Activated T-helper 1 cell treated with Interleukin-2 at 50 U/mL for 16 hours (primary cell): ENCODE measurements at places on chromosomes 2 and 18.

GRCh38 chr18:37481491-37481890, 84.1 kb downstream of the CELF4 start:
- DNase-seq = no peak

- DNase-seq = no peak
Observed at GRCh38 chr2:4258563-4258962, 555.2 kb downstream of the DCDC2C start.

DNA sequence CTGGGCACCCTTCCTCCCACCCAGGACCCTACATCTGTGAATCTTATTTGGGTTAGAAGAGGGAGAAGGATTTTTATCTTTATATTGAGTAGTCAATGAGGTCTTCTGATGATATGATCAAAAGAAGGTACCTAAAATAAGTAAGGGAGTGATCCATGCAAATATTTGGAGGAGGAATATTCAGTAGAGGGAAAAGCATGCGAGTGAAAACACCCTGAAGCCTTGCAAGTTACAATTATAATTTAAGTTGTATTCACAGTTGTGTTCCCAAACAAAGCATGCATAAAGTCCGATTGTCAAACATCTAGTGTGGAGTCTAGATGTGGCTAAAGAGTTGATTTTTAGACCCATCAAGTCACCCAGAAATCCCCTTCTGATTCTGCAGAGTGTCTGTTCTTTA, 530.2 kb upstream of the ZEB2 start:
- no peak for DNase-seq

DNA sequence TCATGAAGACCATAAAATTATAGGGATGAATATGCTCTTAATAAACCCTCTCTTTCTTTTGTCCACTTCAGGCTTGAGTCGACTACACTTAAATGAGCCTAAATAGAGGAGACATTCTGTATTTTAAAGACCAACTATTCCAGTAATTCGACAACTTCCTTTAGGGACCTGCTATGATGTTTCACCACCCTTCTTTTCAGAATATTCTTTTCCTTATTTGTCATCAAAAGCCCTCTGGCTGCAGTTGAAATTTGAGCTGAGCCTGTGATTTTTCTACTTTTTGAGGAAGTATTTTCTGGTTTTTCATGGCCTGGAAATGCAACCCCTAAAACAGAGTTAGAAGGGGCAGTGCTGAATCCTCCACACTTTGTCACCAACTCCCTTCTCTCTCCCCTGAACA, 287.0 kb downstream of the EPHA4 start:
- no peak for DNase-seq

DNA sequence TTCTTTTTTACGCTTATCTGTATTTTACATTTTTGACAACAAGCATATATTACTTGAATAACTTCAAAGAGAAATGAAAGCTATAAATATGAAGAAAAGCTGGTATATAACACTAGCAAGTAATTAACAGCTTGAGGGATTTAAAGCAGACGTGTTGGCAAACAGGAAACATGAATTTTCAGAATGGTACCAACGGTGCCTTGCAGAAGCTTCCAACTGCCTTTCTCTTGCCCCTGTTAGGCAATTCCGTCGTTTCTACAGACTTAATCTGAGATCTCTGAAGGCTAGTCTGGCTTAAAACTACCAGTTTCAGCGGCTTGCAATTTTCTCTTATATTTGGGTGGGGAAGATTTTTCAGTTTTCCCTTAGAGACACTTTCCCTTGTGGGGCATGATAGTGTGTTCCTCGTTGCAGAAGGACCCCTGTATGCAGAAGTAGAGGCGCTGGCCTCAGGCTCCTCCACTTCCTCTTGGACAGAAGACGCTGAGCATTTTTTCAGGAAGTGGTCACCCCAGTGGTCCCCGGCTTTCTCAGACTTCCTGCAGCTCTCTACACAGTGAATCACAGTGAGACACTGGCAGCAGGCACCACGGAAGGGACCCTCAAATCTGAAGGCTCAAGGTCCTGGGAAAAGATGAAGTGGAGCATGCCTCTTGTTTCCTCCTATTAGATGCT, 56.2 kb upstream of the SLC16A14 start:
- DNase-seq = no peak

DNA sequence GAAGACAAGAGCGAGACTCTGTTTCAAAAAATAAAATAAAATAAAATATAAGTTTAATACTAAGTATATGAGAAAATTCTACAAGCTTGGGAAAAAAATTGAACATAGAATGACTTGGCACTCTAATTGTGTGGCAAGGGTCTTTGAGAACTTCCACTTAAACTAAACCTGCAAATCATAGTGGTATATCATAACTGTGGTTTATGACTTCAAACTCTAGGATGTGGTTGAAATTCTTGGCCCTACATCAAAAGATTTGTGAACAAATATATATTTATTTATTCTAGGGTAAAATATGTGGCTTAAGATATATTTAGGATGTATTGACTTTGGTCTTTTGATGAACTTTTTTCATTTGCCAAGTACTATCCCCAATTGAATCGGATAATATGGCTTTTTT, 3.1 kb upstream of the FAM171B start:
- DNase-seq = no peak

- no peak for DNase-seq
Observed at GRCh38 chr18:49625021-49625691, 63.3 kb downstream of the LIPG start.

DNA sequence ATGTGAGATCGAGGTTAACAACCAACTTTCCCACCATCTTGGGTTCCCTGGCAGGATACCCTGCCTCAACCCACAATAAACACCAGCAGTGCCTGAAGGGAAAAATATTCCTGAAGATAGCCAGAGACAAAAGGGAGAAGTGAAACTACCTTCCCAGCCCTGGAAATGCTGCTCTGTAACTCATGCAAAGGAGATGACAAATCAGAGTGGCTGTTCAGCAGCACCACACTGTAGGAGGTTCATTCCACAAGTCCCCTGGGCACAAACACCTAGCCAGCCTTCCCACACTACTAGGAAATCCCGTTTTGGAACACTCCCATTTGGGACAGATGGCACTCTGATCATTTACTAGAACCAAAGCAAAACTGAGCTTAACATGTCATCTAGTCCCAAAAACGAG, 190.7 kb upstream of the RBBP8 start:
- DNase-seq = no peak

DNA sequence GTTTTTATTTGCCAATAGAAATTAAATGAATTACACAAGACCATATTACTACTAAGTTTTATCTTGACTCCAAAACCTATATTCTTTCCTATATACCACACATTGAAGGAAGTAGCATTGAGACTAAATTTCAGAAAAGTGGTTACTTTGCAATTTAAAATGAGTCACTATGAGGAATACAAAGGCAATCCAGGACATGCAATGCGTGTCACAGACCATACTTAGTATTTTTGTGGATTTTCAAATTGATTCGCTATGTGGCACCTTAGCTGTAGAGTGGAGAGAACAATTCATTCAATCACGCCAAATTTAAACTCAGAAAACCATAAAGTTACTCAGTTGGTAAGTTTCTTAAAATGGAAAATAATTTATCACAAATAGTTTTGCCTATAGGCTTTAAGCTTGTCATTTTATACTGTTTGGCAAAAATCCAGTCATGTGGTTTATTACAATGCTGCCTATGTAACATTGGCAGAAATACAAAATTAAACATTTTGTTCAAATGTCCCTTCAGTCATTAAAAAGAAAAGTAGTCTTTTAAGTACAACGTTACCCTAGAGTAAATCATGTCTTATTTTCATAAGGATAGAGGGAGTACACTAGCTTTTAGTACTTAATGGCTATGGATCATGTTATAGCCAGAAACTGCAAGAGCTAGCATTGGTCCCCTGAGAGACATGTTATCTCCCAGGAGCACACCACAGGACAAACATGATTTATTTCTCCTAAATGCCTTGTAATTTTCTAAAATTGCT, 222.8 kb upstream of the CDH7 start:
- no peak for DNase-seq

DNA sequence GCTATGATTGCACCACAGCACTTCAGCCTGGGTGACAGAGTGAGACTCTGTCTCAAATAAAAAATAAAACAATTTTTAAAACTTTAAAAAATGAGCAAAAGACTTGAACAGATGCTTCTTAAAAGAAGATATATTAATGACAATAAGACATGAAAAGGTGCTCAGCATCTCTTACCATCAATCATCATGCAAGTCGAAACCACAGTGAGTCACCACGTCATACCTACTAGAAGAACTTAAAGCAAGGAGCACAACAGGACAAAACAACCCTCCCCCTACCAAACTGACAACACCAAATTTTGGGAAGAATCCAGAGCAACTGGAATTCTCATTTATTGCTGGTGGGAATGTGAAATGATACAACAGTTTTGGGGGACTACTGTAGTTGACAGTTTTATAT, 251.6 kb downstream of the BCL2 start:
- no peak for DNase-seq

- DNase-seq = no peak
Observed at GRCh38 chr2:74685408-74685807, 31.4 kb downstream of the SEMA4F start.

GRCh38 chr2:20536619-20537422, 89.9 kb downstream of the RHOB start:
- no peak for DNase-seq
